Natural killer cell (primary cell): ENCODE measurements at places on chromosomes 12 and 14. TPM values are rescaled to one million over a fixed set of nuclear protein-coding genes. Genes with fewer than 3 reads are reported as not detected.

Gene GPRC5D
- total RNA-seq, result not detected

GRCh38 chr12:100718187-100718586, 76.4 kb upstream of the ANO4 start:
- no peak for DNase-seq

GRCh38 chr14:50622978-50623377, 45.1 kb downstream of the SAV1 start:
- DNase-seq, result no peak

GRCh38 chr12:122859303-122860039, 24.2 kb downstream of the HIP1R start:
- DNase-seq, result peak; percentile 25

GRCh38 chr12:26680727-26681455, 152.1 kb downstream of the ITPR2 start:
- DNase-seq, result no peak

DNA sequence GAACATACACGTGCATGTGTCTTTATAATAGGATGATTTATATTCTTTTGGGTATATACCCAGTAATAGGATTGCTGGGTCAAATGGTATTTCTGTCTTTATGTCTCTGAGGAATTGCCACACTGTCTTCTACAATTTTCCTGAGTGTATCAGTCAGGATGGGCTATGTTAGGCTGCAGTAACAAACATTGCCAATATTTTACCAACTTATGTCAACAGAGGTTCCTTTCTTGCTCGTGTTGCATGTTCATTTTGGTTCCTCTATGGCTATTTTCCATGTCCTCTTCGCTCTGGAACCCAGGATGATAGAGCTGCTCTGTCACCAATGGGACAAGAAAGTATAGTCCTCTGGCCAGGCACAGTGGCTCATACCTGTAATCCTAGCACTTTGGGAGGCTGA, 86.7 kb downstream of the ZNF664 start:
- no peak for DNase-seq

DNA sequence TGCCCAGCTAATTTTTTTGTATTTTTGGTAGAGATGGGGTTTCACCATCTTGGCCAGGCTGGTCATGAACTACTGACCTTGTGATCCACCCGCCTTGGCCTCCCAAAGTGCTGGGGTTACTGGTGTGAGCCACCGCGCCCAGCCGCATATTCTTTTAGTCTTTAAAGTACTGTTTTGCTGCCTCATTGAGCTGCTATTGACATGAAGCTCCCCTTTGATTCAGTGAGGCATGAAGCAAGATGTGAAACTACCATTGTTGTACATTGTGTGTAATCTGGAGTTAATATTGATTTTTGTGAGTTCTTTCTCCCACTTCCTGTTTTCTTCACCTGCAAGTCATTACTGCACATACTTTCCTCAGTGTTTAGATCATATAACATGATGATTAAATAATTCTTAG, 80.8 kb downstream of the MNAT1 start:
- no peak for DNase-seq

DNA sequence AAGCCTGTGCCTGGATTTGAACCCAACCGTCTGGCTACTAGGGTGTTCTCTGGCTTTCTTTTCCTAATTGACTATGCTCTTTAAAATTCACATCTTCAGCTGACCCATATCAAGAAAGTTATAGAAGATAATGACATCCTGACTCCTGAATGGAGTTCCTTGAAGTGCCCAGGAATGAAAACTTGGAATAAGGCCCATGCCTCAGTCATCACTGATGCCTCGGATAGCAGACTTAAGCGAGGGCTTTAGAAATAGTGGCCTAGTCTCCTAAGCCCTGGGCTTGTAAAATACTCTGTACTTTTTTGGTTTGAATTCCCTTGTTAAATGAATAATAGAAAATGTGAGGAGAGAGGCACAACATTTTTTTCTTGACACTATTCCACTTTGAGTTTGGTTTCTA, 39.0 kb downstream of the CHST11 start:
- no peak for DNase-seq

- no peak for DNase-seq
These were observed 78.2 kb upstream of the MBIP start for GRCh38 chr14:36398463-36399291.

- DNase-seq, result no peak
These were observed 1.5 kb upstream of the PPP1CC start for GRCh38 chr12:110744151-110744571.

GRCh38 chr14:93430315-93431035, at the start of gene UNC79:
TSS of gene UNC79 (plus strand) at chr14:93430939. CDS start at chr14:93431030, 91 bp downstream.
- DNase-seq, result no peak

Gene TESPA1
- 53.5 TPM for total RNA-seq

DNA sequence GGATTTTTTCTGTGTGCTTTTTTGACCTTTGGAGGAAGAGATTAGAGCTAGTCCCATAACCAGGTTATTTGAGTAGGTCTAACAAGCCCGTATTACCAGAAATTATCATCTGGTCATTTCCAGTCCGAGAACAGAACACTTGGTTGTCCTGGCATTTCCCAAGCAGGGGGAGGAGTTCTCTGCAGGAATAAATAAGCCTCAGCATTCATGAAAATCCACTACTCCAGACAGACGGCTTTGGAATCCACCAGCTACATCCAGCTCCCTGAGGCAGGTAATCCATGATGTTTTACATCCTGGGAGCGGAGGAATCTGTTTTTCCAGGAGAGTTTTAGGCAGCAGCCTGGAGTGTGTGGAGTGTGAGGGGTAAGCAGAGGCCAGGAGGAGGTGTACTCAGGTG, at the start of gene SERPINA3:
Gene SERPINA3, plus strand, starts transcription at position 218 of the 400 bp plus-strand sequence. CDS start 2,051 bp downstream, outside the sequence.
- no peak for DNase-seq

DNA sequence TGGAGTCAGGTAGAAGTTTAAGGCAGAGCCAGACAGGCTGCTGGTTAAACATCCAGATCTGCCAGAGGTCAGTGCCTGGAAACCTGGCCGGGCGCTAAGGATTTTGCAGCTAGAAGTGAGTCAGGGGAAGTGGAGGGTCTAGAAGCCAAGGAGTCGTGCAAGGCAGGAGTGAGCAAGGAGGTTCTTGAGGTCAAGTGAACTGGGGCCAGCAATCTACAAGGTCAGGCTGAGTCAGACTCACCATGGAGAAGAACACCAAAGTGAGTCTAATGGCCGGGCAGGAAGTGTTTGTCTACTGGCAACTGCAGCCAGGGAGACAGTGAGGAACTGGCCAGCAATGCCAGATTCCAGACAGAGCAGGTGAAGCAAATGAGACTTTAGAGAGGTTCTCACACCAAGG, 628.2 kb downstream of the ETNK1 start:
- no peak for DNase-seq

GRCh38 chr12:24933694-24934407, 15.1 kb downstream of the BCAT1 start:
- no peak for DNase-seq

Gene CMA1
- not detected for total RNA-seq

DNA sequence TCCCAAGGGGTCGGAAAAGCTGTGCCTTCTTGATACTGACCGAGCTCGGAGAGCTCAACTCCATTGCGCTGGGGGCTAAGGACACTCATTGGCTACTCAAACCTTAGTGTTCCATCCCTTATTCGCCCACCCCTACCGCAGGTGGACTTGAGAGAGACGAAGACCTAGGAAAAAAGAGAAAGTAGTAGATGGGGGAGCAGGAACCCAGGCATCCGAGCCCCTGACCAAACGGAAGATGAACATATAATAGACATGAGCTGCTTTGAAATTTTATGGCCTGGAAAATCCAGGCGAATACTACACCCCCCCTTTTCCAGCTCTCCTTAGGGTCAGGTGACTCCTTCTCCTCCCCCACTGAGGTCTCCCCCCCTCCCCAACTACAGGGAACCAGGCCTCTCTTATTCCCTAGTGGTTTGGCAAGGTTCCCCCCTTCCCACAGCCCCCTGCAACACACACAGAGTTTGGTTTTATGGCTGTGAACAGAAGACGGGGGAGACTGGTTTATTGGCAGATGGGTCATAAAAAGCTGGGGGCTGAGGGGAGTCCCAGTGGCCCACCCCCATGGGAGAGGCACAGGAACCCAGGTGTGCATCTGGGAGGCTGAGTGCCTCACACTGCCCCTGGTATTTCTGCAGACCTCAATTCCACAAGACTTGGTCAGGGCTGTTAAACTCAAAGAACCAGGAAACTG, 1.6 kb downstream of the GDF11 start:
- no peak for DNase-seq

Gene GARIN6
- not detected for total RNA-seq

- no peak for DNase-seq
These were observed 85.3 kb downstream of the PRKCH start for GRCh38 chr14:61406675-61407074.

DNA sequence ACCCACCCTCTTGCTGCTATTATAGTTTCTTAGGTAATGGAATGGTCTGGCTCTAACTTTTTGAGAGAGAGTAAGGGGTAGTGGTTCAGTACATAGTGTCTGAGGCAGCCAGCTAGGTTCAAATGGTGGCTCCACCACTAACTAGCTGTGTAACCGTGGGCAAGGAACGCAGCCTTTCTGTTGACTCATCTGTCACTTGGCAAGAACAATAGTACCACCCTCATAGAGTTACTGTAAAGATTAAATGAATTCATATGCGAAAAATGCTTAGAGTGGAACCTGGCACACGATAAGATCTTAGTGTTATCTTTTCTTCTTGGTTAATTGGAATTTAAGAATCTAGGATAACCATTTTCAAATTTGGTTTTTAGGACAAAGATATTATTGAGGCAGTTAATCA, 14.0 kb downstream of the CCDC62 start:
- DNase-seq, result no peak

- DNase-seq, result no peak
These were observed 64.5 kb upstream of the MANSC4 start for GRCh38 chr12:27844366-27845090.

DNA sequence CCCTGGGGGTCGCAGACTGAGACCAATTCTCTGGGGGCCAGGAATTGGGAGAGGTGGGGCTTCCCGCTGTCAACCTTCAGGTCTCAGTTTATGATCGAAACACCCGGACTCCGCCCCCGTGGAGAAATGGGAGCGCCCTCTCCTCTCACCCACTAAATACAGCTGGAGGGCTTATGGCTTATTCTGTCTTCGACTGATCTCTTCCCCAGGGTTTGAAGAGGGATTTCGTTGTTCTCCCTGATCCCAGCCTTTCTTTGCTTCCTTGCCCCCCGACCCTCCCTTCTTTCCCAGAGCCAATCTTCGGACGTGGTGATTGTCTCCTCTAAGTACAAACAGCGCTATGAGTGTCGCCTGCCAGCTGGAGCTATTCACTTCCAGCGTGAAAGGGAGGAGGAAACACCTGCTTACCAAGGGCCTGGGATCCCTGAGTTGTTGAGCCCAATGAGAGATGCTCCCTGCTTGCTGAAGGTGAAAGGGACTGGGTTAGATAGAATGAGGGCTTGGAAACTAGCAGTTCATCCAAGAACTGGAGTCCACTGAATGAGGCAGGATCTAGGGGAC, 607 bp downstream of the OS9 start:
- DNase-seq, result no peak

DNA sequence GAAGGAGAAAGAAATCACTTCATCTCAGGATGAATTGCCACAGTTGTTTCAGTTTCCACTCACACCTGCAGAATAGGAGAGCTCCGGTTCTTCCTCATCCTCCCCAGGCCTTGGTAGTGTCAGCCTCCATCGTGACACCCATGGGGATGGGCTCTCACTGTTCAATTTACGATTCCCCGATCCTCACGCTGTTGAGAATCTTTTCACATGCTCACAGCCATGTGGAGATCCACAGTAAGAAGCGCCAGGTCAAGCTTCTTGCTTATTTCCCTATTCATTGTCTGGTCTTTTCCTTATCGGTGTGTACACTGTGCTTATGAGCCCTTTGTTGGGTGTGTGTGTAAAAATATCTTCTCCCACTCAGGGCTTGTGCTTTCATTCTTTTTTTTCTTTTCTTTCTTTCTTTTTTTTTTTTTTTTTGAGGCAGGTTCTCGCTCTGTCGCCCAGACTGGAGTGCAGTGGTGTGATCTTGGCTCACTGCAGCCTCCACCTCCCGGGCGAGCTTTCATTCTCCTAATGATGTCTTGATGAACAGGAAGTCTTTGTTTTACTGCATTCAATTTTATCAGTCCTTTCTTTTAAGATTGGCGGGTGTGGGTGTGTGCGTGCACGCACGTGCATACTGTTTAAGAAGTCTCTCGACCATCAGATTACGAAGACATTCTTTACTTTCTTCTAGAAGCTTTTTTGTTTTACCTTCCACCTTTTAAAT, 21.5 kb downstream of the RIN3 start:
- peak; percentile 71 for DNase-seq

GRCh38 chr12:68609998-68610369, 715 bp upstream of the RAP1B start:
- peak; percentile 64 for DNase-seq

Gene GPR135
- total RNA-seq, result 1.8 TPM

DNA sequence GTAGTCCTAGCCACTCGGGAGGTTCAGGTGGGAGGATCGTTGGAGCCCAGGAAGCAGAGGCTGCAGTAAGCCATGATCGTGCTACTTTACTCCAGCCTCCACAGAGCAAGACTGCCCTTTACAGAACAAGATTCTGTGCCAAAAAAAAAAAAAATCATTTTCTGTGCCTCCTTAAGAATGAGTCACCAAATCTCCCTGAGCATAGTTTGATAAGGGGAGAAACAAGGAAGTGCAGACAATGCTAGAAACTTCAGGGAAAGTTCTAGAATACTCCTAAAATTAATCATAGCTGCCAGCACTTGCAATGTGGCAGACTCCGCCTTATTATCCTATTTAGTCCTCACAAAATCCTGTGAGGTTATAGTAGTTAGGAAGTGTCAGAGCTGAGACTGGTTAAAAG, 74.5 kb downstream of the KCNK10 start:
- no peak for DNase-seq

Gene PPP1R36
- 1.0 TPM for total RNA-seq

- DNase-seq, result no peak
These were observed 87.8 kb downstream of the BBS10 start for GRCh38 chr12:76260390-76260748.

GRCh38 chr12:39464976-39465695, 22.2 kb upstream of the KIF21A start:
- no peak for DNase-seq

Gene TPH2
- not detected for total RNA-seq

Gene EFCAB11
- total RNA-seq, result 5.2 TPM

Gene TAS2R46
- total RNA-seq, result 3.3 TPM

DNA sequence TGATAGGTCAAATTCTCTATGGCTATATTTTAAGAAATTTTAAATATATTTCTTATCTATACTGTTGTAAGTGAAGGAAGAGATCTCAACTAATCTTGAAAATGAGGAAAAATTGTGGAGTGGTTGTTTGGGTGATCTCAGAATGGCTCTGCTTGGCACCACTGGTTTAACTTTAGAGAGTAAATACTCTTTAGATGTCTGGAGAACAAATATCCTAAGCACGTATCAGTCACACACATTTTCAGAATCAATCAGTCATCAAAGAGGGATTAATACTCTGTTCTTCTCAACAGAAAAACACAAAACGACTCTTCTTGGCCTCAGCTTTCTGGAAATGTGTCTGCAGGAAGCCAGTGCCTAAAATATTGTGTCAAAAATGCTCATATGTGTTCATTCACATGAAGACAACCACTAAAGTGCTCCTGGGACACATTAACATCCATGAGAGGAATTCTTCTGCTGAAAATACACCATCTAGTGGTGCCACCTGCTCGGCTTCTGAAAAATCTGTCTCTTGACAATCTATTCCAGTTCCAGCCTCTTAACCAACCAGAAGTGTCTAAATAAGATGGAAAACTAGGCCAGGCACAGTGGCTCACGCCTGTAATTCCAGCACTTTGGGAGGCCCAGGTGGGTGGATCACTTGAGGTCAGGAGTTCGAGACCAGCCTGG, 81.1 kb upstream of the CCDC198 start:
- no peak for DNase-seq
